ENCODE measurements at places on chromosomes 5 and 9.
A peak's percentile ranks its signal among the peaks of the same experiment; 100 is the strongest.

GRCh38 chr9:84669288-84670137 lies at the start of gene NTRK2:
Gene NTRK2, plus strand, starts transcription at chr9:84669729. Its CDS starts 1,020 bp downstream, at chr9:84670749.
- H3K36me3 ChIP-seq, result no peaks in the 10 kb centered on the region
- H3K27me3 ChIP-seq, result no peaks in the 10 kb centered on the region
- no peaks in the 10 kb centered on the region for H3K4me1 ChIP-seq
- no peak for DNase-seq
- H3K4me3 ChIP-seq, result peak within 1 kb of the TSS; percentile 32

GRCh38 chr5:31995714-31996113 lies 178.4 kb downstream of the GOLPH3 start:
- H3K27ac ChIP-seq, result no peak overlapping the region
- no peak for DNase-seq
- no peaks in the 10 kb centered on the region for H3K4me1 ChIP-seq
- no peaks in the 10 kb centered on the region for H3K27me3 ChIP-seq

DNA sequence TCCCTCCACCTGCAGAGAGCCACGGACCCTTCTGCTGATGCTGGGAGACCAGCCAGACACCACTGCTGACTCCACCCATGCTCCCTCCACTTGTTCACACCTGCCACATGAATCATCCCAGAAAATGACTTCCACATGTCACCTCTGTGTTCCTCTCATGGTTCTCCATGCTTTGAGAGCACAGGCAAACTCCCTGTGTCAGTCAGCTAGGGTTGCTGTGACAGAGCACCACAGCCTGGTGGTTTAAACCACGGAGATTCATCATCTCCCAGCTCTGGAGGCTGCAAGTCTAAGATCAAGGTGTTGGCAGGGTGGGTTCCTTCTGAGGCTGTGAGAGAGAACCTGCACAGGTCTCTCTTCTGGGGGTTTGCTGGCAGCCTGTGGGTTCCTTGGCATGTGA lies 381.4 kb downstream of the GADD45G start:
- no peak overlapping the region for H3K4me3 ChIP-seq
- no peaks in the 10 kb centered on the region for H3K36me3 ChIP-seq
- H3K27ac ChIP-seq, result no peak overlapping the region
- no peaks in the 10 kb centered on the region for H3K4me1 ChIP-seq
- no peaks in the 10 kb centered on the region for H3K27me3 ChIP-seq
- no peak for DNase-seq

DNA sequence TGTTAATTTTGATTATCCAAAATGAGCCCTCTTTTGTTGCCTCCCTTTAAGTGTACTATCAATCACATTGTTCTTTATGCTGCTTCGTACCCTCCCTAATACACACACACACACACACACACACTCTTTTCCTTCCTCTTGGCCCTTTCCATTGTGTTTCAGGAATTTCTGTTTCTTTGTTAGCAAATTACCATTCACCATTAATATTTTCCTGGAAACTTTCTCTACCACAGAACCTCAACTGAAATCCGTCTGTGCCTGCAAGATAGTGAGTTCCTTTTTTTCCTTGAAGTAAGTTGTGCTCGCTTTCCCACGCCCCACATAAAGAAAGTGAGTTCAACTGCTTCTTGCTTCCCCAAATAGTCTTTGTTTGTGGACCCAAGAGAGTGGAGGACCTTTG lies 61.8 kb downstream of the SMIM15 start:
- peaks cover 20% of the 10 kb centered on the region for H3K36me3 ChIP-seq
- no peak for DNase-seq
- H3K27me3 ChIP-seq, result no peaks in the 10 kb centered on the region
- H3K27ac ChIP-seq, result no peak overlapping the region
- no peak overlapping the region for H3K4me3 ChIP-seq
- no peaks in the 10 kb centered on the region for H3K4me1 ChIP-seq

- H3K4me1 ChIP-seq, result no peaks in the 10 kb centered on the region
- no peaks in the 10 kb centered on the region for H3K27me3 ChIP-seq
- no peak overlapping the region for H3K4me3 ChIP-seq
- DNase-seq, result no peak
These were observed 51.2 kb upstream of the BARHL1 start for GRCh38 chr9:132531195-132531594.

GRCh38 chr5:78569441-78569840 lies 79.1 kb downstream of the LHFPL2 start:
- no peaks in the 10 kb centered on the region for H3K4me1 ChIP-seq
- H3K4me3 ChIP-seq, result no peak overlapping the region
- no peak for DNase-seq
- no peaks in the 10 kb centered on the region for H3K36me3 ChIP-seq
- no peaks in the 10 kb centered on the region for H3K27me3 ChIP-seq

- no peak for DNase-seq
- H3K4me3 ChIP-seq, result no peak overlapping the region
- no peaks in the 10 kb centered on the region for H3K4me1 ChIP-seq
- peaks cover 19% of the 10 kb centered on the region for H3K36me3 ChIP-seq
These were observed 58.6 kb downstream of the PUM3 start for GRCh38 chr9:2785060-2785950.

DNA sequence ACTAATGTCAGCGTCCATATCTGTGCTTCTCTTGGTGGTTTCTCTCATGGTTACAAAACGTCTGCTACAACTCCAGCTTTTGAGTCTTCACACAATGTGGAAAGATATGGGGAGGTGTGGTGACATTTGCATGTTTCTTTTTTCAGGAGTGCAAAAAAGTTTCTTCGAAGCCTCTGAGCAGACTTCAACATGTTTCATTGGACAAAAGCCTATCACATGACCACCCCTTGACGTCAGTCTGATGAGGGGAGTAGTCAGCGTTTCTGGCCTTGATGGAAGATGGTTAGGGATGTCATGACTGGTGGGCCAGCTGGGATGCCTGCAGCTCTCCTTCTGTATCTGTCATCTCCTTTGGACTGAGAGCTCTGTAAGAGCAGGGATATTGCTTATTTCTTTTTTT lies 61.4 kb downstream of the PTPDC1 start:
- no peaks in the 10 kb centered on the region for H3K36me3 ChIP-seq
- no peak overlapping the region for H3K4me3 ChIP-seq
- DNase-seq, result no peak
- no peaks in the 10 kb centered on the region for H3K4me1 ChIP-seq

- no peak overlapping the region for H3K27ac ChIP-seq
- H3K27me3 ChIP-seq, result no peaks in the 10 kb centered on the region
- DNase-seq, result no peak
- H3K36me3 ChIP-seq, result no peaks in the 10 kb centered on the region
- no peak overlapping the region for H3K4me3 ChIP-seq
- H3K4me1 ChIP-seq, result peaks cover under 1% of the 10 kb centered on the region
These were observed 43.8 kb downstream of the STOM start for GRCh38 chr9:121326130-121326838.

GRCh38 chr5:159667286-159667685 lies 249.0 kb upstream of the ADRA1B start:
- no peak overlapping the region for H3K27ac ChIP-seq
- H3K36me3 ChIP-seq, result no peaks in the 10 kb centered on the region
- no peaks in the 10 kb centered on the region for H3K4me1 ChIP-seq
- H3K4me3 ChIP-seq, result no peak overlapping the region
- H3K27me3 ChIP-seq, result no peaks in the 10 kb centered on the region

- H3K27ac ChIP-seq, result no peak overlapping the region
- no peak for DNase-seq
- H3K36me3 ChIP-seq, result peaks cover 11% of the 10 kb centered on the region
- peaks cover 18% of the 10 kb centered on the region for H3K4me1 ChIP-seq
- no peak overlapping the region for H3K4me3 ChIP-seq
- no peaks in the 10 kb centered on the region for H3K27me3 ChIP-seq
These were observed 85.2 kb downstream of the MRPS27 start for GRCh38 chr5:72234868-72235267.

GRCh38 chr9:136095070-136096058 lies at the start of gene NACC2:
Gene NACC2, minus strand, starts transcription at chr9:136095289. Its CDS starts 44,768 bp downstream, at chr9:136050521.
- H3K4me3 ChIP-seq, result peak within 1 kb of the TSS; percentile 66
- no peaks in the 10 kb centered on the region for H3K27me3 ChIP-seq
- H3K36me3 ChIP-seq, result no peaks in the 10 kb centered on the region
- no peak for DNase-seq
- peak within 1 kb of the TSS; percentile 47 for H3K27ac ChIP-seq

DNA sequence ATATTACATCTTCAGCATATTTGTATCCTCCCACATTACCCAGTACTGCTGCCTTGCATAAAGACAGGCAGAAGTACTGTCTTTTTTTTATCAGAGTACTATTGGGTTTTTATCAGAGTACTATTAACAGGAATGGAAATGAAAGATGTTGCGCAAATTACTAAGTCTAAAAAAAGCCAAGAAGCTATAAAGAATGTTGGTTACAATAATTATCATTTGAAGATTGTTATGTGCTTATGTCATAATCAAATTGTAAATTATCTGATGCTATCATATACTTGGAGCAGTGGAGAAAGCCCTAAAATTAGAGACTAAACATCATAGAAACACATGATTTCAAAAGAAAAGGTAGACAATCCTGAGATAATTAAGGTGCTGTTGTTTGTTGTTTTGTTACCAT lies 188.8 kb downstream of the CCDC192 start:
- H3K36me3 ChIP-seq, result no peaks in the 10 kb centered on the region
- no peak overlapping the region for H3K27ac ChIP-seq
- no peak for DNase-seq
- H3K4me1 ChIP-seq, result no peaks in the 10 kb centered on the region
- no peak overlapping the region for H3K4me3 ChIP-seq

DNA sequence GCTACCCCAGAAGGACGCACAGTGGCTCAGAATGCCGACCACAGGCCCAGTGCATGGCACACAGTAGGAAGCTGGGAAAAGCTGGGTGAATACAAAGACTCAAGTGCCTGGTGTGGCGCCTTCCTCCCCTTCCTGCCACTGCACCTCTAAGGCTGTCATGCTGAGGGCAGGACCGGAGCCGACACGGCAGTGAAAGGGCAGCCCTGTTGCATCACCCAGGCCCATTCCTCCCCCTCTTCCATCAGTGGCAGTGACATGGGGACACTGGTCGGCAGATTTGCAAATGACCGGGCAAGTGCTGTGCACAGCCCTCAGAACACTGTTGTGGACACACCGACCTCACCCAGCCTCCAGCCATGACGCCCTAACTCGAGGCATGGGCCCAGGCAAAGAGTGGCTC lies 84.0 kb downstream of the STK10 start:
- no peak overlapping the region for H3K4me3 ChIP-seq
- H3K36me3 ChIP-seq, result peaks cover 71% of the 10 kb centered on the region
- DNase-seq, result no peak
- no peak overlapping the region for H3K27ac ChIP-seq

DNA sequence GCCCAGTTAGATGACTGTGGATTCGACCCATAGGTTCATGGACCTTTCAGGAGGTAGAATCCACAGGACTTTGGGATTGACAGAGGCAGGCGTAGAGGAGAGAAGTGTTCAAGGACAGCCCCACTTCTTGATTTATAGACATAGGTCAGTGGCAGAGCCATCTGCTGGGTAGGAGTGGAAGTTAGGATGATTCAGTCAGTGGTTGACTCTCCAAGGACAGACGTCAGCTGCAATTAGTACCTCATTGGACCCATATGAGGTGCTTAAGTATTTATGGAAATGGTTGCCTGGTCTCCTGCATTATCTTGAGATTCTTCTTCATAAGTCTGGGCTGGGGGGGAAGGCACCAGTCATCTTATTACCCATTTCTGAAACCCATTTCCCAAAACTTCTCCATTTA lies 70.9 kb downstream of the SH3RF2 start:
- H3K4me1 ChIP-seq, result no peaks in the 10 kb centered on the region
- H3K36me3 ChIP-seq, result no peaks in the 10 kb centered on the region
- DNase-seq, result no peak

DNA sequence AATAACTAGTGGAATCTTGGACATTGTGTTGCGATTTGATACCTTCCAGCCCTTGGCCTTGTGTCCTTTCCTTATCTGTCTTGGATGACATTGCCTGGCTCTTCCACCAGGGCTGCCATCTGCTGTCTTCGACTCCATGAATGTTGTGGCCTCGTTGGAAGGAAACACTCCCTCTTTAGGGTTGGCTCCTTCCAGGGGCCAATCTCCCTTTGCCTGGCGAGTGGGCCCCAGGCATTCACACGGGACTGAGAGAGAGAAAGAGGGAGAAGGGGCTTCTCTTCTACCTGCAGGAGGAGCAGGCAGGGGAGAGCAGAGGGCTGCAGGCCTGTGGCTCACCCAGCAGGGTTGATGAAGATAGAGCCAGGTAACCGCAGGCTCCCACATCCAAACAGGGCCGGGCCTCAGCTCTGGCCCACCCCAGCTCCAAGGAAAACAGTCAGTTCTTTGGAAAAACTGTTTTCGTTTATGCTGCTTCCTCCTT lies 31.3 kb downstream of the FGF1 start:
- H3K27me3 ChIP-seq, result no peaks in the 10 kb centered on the region
- H3K27ac ChIP-seq, result no peak overlapping the region
- peaks cover 5% of the 10 kb centered on the region for H3K4me1 ChIP-seq
- H3K36me3 ChIP-seq, result no peaks in the 10 kb centered on the region
- no peak overlapping the region for H3K4me3 ChIP-seq
- no peak for DNase-seq

- no peaks in the 10 kb centered on the region for H3K27me3 ChIP-seq
- peaks cover 18% of the 10 kb centered on the region for H3K4me1 ChIP-seq
- H3K27ac ChIP-seq, result no peak overlapping the region
These were observed 5.7 kb downstream of the PHF2 start for GRCh38 chr9:93582115-93582514.

DNA sequence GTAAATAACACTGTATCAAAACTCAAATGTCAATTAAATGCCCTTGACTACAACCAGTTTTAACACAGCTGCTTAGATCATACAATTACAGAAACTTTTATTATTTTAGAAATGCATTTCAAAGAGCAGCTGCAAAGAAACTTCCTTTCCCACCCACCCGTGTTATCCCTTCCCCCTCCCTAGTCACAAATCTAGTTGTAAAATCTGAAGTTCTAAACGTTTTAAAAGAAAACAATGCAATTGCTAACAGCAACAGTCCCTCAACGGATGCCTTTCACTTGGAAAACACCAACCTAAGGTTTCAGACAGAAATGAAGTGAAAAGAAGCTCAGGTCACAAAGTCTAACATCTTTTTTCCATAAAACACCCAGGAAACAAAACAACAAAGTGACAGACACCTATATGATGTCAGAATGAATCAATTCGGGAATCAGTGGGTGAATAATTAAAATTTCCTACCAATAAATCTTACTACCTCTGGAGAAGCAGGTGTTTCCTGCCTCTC lies 100.3 kb downstream of the FBXW11 start:
- H3K36me3 ChIP-seq, result no peaks in the 10 kb centered on the region
- H3K27ac ChIP-seq, result no peak overlapping the region
- no peak overlapping the region for H3K4me3 ChIP-seq
- DNase-seq, result no peak
- no peaks in the 10 kb centered on the region for H3K27me3 ChIP-seq

DNA sequence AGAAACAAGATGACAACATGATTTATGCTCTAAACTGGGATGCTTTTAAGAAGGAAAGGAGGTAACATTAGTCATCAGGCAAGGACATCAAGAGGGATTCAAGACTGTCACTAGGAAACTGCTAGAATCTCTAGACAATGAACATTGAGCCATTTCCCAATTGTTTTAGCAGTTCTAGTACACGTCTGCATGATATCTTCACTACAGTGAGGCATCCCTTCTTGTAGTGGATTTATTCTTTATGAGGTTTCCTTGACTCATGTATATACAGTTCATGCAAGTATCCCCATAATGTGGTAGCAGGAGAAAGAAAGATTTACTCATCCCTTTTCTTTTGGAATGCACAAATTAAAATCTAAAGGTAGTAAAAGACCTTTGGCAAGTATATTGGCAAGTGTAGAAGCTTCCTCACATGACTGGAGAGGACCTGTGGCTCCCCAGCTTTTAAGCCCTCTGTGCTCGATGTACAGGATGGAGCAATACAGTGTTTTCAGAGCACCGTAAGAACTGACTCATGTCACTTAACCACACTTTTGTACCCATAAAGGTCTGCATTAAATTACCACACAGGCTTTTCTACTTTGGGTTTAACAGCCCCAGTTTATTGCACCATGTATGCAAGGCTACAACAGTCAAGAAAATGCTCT lies 335.9 kb downstream of the SEMA5A start:
- H3K36me3 ChIP-seq, result no peaks in the 10 kb centered on the region
- H3K27ac ChIP-seq, result no peak overlapping the region
- H3K4me1 ChIP-seq, result no peaks in the 10 kb centered on the region
- H3K4me3 ChIP-seq, result no peak overlapping the region
- DNase-seq, result no peak
